ENCODE measurements at places on chromosomes 2 and 18. TPM values are rescaled to one million over a fixed set of nuclear protein-coding genes. Genes with fewer than 3 reads are reported as not detected.

DNA sequence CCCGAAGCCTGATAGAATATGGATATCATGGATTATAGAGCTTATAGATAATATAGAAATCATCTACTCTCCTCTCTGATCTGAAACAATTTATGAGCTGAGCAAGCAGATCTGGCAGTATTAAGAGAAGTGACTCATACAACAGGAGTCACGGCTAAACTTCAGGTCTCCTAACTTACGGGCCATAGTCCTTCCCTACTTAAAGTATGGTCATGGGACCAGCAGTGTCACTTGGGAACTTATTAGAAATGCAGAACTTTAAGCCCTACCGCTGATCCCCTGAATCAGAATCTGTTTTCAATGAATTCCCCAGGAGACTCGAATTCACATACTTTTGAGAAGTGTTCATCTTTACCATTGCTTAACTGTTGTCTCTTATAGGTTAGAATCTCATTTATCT is 195.7 kb upstream of the FANCL start:
- no peak for DNase-seq

G6PC2 gene
- not detected for total RNA-seq

DNA sequence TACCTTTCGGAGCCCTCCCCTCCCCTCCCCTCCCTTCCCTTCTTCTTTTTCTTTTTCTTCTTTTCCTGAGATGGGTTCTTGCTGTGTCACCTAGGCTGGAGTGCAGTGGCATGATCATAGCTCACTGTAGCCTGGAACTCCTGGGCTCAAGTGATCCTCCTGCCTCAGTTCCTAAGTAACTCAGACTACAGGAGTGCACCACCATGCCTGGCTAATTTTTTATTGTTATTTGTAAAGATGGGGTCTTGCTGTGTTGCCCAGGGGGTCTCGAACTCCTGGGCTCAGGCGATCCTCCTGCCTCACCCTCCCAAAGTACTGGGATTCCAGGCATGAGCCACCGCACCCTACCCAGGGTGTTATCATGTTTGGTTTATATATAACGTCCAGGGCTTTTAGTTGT is 66.7 kb downstream of the ASB1 start:
- DNase-seq = no peak

DNA sequence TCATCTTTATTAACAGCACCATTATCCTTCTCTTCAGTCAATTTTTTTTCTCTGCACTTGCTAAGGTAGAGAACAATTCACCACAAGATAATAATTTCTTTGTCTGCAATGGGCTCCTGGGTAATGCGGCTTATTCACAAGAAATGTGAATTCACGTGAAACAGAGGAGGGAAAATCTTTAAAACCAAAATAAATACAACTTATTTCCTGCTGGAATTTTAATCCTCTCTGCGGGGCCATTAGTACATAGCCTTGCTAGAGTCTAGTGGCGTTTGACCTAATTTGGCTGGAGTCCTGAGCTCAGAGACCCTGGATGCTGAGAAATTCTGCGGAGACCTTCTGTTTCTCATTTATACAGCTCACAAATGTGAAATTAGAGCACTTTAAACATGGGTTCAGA is 319.3 kb upstream of the MMADHC start:
- no peak for DNase-seq

DNA sequence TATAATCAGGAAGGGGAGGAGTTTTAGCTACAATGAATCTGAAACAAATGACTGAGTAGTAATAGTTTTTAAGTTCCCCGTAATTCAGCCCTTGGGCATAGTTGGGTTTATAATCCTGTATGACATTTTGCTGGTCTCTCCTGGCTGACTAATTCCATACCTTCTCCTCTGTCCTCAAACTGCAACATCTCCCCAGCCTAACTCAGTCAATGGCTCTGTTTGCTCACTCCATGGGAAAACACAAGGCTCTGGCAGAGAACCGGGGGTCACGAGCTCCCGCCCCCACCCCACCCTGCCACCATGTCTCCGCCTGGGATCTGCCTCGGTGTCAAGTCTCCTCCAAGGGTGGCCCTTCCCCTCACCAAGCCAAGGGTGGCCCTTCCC is 168.6 kb downstream of the HDAC4 start:
- no peak for DNase-seq

SP140 gene
- 0.47 TPM for total RNA-seq

SCN3A gene
- total RNA-seq = 0.84 TPM

DNA sequence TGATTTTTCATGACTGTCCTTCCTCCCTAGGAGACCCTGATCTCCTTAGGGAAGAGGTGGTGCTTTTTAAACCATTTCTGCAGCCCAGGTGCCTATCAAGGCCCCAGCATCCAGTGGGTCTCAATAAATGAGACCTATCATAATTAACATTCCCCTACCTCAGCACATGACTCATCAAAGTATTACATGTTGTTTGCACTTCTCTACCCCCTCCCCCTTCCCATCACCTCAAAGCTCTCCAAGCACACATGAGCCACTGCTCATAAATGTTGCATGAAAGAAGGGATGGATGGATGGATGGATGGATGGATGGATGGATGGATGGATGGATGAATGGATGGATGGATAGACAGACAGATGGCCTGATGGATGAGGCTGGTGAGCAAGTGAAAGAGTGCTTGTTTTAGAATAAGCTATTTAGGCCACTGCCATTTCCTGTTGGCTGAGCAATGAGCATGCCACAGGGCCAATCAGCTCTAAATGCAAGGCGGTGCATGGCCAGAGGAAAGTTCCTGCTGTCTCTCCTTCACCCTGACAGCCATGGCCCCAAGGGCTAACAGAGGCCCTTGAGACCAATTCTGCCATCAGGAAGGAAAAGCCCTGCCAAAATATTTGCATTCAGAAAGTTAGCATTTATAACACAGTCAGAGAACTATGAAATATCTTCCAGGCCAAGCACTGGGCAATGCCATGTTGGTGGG is 20.9 kb upstream of the STEAP3 start:
- DNase-seq = no peak

GRCh38 chr2:67246791-67247190 is 150.3 kb upstream of the ETAA1 start:
- no peak for DNase-seq

MYL1 gene
- not detected for total RNA-seq

FZD7 gene
- 24.6 TPM for total RNA-seq

- no peak for DNase-seq
Measured at GRCh38 chr2:113216321-113216720, 42.5 kb downstream of the PSD4 start.

OTOS gene
- not detected for total RNA-seq

- no peak for DNase-seq
Measured at GRCh38 chr2:181172676-181173075, 192.3 kb downstream of the UBE2E3 start.

- DNase-seq = no peak
Measured at GRCh38 chr18:46559946-46560670, 96.9 kb downstream of the LOXHD1 start.

- no peak for DNase-seq
Measured at GRCh38 chr2:178426388-178426787, 24.6 kb downstream of the PRKRA start.

GAREM2 gene
- total RNA-seq = 3.6 TPM

GRCh38 chr2:234983011-234983726 is 31.4 kb downstream of the SH3BP4 start:
- DNase-seq = no peak

DNA sequence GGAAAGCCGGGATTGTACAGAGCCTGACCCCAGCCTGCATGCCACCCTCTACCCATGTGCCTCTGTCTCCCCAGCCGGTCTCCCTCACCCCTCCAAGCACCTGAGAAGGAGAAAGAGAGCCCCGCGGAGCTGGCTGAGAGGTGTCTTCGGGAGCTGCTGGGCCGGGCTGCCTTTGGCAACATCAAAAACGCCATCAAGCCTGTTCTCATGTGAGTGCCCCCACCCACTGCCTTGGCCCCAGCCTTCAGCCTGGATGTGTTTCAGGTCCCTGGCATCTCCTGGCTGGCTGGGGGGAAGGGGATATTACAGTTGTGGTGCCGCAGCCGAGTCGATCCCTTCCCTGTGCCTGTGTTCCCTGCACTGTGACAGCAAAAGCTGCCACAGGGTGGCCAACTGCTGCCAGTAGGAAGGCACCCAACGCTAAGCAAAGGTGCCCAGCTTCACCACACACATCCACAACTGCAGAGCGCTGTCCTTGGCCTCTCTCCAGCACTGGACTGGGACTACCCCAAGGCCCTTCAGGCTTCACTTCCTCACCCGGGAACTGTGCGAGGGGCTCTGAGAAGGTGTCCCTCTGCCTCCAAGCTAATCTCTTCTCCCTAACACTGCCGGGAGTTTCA is 38.4 kb downstream of the POMC start:
- DNase-seq = no peak

DNA sequence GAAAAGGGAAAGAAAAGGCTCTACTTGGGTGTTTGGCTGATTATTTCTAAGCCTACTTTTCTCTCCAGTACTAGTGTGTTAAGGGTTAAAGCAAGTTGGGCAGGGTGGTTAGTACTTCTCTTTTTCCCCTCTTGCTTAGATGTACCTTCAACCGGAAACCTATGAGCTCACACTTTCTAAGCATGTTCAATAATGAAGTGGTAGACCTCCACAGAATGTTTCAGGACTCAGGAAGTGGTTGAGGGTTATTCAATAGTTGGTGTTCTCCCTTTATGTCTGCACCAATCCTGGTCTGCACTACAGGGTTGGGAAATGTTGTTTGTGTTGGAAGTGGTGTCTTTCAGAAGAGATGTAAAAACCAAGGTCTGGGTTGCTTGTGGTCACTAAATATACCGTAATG is 137.1 kb downstream of the ZEB2 start:
- no peak for DNase-seq

DNA sequence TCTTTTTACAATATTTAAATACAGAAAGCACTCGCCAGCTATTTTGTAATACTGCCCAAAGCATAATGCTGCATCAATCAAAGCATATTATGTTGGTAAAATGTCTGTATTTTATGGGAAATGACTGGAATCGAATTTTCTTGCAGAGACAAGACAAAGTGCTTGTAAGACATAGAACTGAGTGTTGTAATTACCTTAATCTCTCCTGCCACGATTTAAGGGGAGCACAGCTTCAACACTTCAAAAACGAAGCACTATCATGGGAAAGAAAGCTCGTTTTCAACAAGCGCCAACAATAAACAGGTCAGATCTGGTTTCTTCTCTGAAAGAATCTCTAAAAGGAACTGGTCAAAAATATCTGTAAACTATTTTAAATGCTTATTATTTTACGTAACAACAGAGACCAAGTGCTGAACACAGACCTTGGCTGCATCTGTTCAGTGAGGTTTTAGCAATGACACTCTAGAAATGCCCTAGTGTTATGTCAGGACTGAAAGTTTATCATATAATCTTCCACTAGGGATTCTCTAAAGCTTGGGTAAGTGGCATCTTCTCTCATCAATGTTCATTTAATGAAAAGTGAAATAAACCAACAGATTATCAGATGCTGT is 19.0 kb downstream of the RND3 start:
- DNase-seq = no peak

DNA sequence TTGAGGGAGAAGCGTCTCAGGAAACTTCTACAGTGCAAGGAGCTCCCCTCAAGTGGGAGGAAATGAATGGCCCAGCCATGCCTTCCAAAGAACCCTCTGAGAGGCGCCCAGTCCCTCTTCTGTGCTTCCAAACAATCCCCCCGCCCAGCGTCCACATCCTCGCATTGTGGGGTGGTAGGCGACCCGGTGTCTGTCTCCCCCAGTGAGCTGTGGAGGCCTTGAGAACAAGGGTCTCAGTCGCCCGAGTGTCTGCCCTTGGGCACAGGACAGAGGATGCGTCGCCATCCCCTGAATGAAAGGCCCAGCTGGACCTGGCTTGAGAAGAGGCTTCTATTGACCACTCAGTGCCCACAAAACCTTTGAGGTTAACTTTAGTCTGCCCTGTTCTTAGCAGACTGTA is 29.7 kb downstream of the INPP5D start:
- no peak for DNase-seq

ASB18 gene
- total RNA-seq = 3.8 TPM

DNA sequence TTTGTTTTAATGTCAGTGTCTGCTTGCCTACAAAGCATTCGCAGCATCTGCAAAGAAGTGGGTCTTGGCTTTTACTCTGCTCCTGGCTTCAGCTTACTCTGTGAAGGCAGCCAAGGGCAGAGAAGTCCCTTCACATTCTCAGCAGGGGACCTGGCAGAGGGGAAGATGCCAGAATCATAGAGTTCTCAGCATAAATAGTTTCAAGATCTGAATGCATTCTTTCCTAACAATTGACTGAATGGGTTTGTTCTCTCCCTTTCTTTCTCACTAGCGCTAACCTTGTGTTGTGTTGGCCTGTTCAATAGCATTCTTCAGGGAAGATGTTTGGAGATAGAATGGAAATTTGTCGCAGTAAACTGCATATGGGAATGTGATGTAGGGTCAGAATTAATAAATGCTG is 106.9 kb downstream of the FARSB start:
- no peak for DNase-seq

- no peak for DNase-seq
Measured at GRCh38 chr2:120465012-120465700, 119.2 kb downstream of the INHBB start.

KLHL14 gene
- total RNA-seq = 0.07 TPM
